ENCODE measurements at places on chromosomes 3 and 15.

DNA sequence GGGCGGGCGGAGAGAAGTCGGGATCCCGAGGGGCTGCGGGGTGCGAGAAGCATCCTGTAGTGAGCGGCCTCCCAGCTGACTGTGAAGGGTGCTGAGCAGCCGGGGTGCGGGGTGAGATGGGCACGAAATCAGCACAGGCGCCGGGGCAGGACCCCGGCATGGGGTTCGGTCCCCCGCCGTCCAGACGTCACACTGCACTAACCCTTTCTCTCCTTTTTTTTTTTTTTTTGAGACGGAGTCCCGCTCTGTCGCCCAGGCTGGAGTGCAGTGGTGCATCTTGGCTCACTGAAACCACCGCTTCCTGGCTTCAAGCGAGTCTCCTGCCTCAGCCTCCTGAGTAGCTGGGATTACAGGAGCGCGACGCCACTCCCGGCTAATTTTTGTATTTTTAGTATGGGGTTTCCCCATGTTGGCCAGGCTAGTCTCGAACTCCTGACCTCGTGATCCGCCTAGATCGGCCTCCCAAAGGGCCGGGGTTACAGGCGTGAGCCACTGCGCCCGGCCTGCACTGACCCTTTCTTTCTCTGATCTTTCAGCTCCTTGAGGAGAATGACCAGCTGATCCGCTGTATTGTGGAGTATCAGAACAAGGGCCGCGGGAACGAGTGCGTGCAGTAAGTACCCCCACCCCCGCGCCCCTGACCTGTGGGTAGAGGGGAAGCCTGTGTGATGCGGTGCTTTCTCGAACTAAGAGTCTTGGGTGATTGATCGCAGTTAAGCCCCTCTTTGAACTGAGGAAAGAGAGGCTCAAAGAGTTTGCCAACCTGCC is 513 bp downstream of the SS18L2 start:
- no peak for DNase-seq

GRCh38 chr15:64058279-64058678 is 12.0 kb upstream of the DAPK2 start:
- DNase-seq, result no peak

- no peak for DNase-seq
Measured at GRCh38 chr15:87619161-87619960, 637.2 kb downstream of the NTRK3 start.

DNA sequence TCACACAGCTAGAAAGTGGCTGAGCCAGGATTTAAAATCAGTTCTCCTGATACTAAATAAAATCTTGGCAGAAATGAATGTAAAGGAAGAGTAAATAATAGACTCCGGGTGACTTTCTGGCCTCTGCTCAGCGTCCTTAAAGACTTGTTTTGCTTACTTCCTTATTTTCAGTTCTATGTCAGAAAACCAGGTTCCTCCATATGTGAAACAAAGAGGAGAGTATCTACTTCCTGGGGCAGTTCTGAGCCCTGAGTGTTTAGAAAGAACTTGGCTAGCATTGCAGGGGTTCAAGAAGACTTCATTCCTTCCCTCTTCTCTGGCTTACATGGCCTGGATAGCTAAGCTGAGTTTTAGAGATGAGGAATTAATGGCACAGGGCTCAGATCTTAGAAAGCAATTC is 222.8 kb upstream of the TLE3 start:
- DNase-seq, result peak; percentile 63

DNA sequence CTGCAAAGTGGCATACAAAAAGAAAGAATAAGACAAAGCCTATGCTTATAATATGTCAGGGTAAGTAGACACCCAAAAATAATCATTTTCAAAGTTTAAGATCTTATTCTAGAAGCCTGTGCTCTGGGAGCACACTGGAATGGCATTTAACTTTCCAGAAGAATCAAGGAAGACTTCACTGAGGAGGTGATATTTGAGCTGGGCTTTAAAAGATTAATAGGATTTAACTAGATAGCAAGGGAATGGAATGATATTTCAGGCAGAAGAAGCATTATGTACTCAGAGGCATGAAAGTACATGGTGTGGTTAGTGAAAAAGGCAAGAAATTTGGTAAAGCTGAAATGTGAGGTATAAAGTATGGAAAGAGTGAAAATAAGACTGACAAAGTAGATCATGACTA is 106.8 kb downstream of the ZBTB20 start:
- no peak for DNase-seq

DNA sequence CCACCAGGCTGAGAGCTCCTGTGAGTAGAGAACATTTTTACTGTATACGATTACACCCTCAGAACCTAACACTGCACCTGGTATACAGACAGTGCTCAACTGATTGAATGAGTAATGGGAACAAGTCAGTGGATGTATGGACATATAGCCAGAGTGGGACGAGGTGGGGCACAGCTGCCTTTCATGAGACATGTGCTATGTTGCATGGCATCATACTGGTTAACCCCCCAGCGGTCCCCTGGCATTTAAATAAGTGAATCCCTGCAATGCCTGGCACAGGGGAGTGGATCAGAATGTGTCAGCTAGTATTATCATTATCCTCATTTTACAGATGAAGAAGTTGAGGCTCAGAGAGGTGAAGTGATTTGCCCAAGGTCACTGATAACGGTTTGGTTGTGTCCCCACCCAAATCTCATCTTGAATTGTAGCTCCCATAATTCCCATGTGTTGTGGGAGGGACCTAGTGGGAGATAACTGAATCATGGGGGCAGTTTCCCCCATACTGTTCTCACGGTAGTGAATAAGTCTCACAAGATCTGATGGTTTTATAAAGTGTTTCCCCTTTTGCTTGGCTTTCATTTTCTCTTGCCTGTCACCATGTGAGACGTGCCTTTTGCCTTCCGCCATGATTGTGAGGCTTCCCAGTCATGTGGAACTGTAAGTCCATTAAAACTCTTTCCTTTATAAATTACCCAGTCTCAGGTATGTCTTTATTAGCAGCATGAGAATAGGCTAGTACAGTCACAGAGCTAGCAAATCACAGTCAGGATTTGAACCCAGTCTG is 56.0 kb upstream of the ATP2B2 start:
- DNase-seq, result no peak

- DNase-seq, result no peak
Measured at GRCh38 chr3:47399531-47400270, 18.9 kb downstream of the PTPN23 start.

GRCh38 chr3:188339410-188340295 is 185.7 kb downstream of the LPP start:
- DNase-seq, result no peak

DNA sequence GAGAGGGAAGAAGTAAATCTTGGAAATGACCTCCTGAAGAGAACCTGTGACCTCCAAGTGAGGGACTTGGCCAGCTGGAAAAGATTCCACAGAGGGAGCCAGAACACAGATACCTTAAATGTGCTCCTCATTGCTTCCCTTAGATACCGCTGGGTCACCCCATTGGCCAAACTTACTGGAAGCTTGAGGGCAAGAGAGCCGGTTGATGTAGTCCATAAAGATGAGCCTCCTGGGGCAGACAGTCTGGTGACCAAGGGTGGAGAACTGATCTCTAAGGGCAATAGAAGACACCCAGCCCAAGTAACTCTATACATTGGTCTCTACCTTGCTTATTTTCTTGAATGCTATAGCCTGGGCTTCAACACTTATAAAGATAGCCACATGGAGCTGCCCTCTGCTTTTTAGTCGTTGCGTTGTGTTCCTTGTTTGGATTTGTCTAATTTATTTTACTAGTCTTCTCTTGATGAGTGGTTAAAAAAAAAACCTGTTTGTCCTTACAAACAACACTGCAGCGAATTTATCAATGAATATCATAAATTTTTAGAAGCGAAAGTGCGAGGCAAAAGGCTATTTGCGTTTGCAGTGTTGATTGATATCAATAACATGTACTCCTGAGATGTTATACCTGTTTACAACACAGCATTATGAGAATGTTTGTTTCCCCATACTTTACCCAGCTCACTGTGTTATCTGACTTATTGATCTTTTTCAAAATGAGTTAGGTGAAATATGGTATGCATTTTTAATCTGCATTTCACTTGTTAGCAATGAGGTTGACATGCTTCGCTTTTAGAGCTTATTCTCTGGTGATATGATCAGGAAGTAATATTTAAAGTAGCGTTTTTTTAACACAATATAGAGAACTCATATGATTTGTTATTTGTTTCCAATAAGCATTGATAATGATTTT is 31.2 kb downstream of the TGFBR2 start:
- no peak for DNase-seq

GRCh38 chr3:64496786-64497490 is 190.9 kb downstream of the ADAMTS9 start:
- DNase-seq, result no peak

DNA sequence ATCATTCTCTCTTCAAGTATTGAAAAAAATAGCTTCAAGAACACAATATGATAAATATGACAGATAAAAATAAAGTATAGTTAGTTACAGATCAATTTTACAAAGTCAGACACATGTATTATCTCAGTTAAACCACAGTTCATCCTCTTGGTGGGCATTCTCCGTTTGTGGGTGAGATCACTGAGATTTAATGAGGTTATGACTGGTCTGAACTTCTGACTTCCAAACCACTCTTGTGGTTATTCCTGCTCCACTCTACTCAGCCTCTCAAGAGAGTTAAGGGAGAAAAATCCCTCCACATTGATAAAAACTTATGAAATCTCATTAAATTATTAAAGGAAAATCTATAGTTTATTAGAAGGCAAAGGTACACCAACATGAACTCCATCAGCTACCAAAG is 229.9 kb upstream of the LRTM1 start:
- no peak for DNase-seq

DNA sequence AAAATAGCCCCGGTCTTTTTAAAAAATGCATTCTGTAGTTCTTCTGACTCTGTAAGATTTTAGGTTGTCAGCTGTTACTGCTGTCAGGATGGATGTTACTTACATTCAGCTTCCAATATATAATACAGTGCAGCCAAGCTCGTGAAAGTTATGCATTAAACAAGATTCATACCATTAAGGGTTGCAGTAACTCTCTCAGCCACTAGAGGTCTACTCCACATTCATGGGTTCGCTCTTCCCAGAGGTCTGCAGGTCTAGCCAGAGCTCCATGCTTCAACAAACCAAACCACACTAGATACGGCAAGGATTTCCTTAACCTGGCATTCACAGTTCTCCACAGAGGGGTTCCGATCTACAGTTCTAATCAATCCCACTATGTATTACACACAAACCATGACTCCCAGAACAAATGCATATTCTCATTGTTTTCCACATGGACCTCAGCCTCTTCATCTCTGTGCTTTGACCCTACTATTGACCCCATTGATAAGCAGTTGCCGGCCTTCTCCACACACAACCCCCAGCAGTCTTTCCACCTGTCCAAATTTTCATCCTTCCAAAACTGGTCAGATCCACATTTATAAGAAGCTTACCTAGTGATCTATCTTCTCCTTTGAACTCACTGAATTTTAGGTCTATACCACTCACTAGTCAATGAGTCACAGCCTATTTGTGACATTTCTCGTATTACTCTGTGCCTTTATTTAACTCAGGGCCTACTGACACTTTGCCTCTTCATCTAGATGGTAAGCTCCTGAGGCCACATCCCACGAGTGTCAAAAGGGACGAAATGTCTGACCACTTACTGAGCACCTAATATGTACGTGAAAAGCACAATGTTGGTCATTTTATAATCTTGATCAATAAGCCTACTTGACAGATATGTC is 33.7 kb downstream of the RORA start:
- peak; percentile 36 for DNase-seq

- no peak for DNase-seq
Measured at GRCh38 chr3:139906418-139906817, 28.6 kb upstream of the CLSTN2 start.

DNA sequence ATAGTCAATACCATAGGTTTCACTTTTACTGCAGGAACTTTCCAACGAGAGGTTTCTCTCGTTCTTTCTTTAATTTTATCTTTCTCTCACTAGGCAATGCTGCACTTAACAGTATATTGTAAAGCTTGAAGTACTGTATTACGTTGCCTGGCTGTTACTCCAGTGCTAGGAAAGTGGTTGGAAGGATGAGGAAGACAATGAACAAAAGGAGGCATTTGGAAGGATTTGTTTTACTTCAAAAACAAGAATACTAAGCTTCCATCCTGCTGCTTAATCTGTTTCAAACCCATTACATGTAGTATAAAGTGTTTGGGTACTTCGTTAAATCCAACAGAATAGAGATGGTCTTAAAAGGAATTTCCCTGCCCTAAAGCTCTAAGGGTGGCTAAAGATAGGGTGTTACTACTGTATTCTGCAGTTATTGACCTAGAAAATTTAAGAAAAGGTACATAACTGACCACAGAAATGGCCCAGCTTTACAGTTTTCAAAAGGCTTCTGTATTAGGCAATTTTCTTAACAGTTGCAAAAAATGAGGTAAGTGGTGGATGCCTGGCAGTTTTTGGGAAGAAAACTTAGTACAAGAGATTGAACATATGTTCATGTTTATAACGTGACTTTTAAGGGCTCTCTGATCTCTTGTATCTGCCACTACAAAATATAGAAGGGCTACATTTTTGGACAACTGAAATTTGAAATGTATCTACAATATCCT is 785 bp upstream of the IFT57 start:
- DNase-seq, result peak; percentile 48

GRCh38 chr15:86661580-86661979 is 581.9 kb downstream of the AGBL1 start:
- no peak for DNase-seq

GRCh38 chr3:2130726-2131125 is 32.1 kb downstream of the CNTN4 start:
- DNase-seq, result no peak

DNA sequence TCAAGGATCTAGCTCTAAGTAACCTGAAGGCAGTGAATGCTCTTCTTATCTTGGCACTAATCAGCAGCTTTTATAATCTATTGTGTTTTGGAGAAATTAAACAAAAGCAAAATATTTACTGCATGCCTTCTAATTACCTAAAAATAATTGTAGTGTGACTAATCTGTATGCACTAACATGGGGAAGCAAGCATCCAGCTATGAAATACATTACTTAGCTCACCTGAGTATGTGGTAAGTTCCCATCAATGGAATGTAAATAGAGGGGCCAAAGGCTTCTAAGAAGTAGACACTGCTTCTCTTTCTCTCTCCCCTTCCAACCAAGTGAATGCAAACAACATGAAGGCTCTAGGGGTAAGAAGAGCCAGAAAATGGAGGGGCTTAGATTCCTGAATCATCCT is 165.6 kb downstream of the STAG1 start:
- no peak for DNase-seq

- no peak for DNase-seq
Measured at GRCh38 chr3:27281671-27282150, 87.5 kb downstream of the NEK10 start.

DNA sequence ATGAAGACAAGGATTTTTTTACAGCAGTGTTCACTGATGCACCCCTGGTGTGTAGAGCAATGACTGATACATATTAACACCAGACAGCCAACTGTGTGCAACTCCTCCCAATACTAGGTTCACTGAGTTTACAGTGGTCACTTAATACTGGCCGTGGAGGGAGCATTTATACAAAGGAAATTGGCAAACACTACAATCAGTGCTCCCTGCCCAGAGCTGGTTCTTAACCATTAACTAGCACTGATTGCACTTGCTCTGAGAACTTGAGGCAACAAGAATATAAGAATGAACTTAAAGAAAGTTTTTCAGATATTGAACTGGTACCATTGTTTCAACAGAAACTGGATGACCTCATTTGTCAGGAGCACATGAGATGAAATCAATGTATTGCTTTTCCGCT is 110.6 kb downstream of the MAGI1 start:
- DNase-seq, result no peak
